ENCODE measurements at places on chromosomes 6 and 20.

GRCh38 chr20:63206878-63207277 is 9.1 kb downstream of the YTHDF1 start:
- DNase-seq = peak; percentile 71

- no peak for DNase-seq
These were observed 71.1 kb downstream of the KIF6 start for GRCh38 chr6:39654121-39654520.

- DNase-seq = no peak
These were observed 104.2 kb downstream of the PREX1 start for GRCh38 chr20:48723308-48724264.

- DNase-seq = no peak
These were observed 39.4 kb downstream of the CARMIL1 start for GRCh38 chr6:25318589-25318988.

GRCh38 chr20:5714261-5715041 is 35.8 kb upstream of the SHLD1 start:
- DNase-seq = peak; percentile 19

DNA sequence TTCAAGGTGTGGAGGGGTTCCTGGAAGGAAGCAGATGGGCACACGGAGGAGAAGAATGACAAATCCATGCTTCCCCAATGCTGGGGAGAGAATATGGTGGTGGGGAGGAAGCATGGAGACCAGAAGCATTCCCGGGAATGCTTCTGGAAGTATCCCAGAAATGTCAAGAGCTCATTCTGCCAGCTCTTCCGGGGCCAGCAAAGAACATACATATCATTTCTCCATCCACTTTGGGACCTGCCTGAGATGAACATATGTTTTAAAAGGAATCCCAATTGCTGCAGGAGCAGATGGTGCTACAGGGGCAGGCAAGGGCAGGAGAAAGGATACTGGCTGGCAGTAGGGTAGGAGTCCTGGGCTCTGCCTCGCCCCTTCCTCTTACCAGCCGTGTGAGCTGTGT is 37.9 kb upstream of the CCDC167 start:
- DNase-seq = no peak

GRCh38 chr6:68704485-68704884 is 69.4 kb downstream of the ADGRB3 start:
- DNase-seq = no peak

DNA sequence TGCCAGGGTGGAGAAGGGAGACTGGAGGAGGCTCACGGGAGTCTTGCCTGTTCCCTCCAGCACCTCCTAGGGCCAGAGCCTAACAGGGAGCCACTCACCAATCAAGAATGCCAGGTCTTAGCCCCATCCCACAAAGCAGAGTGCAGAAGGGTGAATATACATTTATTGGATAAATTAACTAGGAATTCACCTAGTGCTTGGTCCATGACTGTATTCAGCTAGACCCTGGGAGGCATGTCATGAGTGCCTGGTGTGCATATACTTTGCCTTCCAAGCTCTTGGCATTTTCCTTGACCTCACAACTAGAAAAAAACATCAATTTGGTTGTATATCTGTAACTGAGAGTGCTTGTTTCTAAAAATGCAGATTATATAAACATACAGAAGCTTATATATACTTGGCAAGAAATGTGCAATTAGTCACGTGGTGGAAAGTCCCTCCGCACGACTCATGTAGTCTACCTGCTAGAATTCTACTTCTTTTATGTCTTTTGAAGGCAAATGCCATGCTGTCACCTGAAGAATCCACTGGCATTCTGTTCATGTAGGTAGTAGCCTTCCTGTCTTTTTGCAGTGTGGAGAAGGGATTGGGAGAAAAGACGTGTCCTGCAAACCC is 991.0 kb downstream of the KIF16B start:
- DNase-seq = no peak

GRCh38 chr6:52098721-52099120 is 11.3 kb upstream of the PKHD1 start:
- no peak for DNase-seq

GRCh38 chr6:128515550-128516513 is 4.6 kb downstream of the PTPRK start:
- no peak for DNase-seq

DNA sequence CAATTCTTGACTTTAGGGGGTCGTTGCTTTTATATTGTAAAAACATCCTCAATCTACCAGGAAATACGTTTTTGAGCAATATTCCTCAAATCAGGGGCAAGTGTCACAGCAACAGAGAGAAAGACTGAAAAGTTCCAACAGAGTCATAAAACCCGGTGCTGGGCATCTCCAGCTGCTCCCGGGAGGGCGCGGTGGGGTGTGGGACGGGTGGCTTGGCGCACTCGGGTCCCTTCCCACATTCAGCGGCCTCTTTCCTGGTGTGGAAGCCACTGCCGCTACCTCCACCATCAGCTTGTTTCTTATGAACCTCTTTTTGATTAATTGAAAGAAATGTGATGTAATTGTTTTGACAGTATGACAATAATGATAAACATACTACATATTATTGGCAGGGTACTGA is 98.2 kb downstream of the IRF4 start:
- no peak for DNase-seq

DNA sequence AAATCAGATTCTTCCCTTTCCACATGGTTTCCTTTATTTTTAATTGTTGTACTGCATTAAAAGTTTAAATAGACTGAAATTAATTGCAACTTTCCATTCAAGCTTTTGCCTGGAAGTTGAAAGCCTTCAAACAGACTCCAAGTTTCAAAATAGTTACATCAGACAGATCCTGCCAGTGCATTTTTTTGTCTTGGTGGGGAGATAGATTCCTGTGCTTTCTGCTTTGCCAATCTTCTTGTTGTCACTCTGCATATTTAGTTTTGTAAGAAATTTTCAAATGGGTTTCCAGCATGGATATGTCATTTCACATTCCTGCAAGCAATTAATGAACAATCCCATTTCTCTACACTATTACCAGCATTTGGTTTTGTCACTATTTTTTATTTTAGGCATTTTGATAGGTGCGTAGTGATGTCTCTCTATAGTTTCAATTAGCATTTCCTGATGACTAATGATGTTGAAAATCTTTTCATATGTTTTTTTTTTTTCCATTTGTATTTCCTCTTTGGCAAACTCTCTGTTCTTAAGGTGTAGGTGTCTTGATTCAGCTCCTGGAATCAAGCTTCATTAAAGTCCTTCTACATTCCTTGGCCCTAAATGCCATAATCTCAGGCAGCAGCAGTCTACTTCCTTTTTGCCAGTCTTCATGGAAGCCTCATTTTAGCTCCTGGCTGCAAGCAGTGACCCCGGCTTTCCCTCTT is 40.5 kb downstream of the SCP2D1 start:
- DNase-seq = no peak

DNA sequence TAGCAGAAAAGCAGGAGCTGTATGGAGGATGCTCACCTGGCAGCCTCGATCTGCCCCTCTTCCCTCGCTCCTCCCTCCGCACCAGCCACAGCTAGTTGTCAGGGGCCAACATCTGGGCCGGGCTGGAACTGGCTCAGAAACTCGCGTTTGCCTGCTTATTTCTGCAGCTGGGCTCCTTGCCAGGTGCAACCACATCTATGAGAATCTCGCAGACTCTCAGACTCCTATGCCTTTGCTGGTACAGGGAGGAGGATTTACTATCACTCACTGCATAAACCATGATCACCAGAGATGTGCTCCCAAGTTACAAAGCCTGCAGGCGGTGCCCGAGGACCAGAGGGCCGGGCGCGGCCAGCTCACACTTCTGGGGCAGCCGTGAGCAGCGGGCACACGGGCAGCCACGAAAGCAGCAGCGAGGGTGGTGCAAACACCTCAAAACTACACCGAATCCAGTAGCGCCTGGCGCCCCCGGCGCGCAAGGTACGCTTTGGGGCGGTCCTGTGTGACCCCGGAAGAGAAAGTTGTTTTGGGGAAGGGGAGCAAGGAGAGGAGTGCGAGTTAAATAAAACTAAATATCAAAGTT is 577 bp upstream of the LRRC1 start:
- no peak for DNase-seq

- DNase-seq = no peak
These were observed 29.2 kb downstream of the TGM2 start for GRCh38 chr20:38135651-38136420.

GRCh38 chr6:25642667-25643328 is 9.2 kb upstream of the SCGN start:
- DNase-seq = no peak

GRCh38 chr6:29676981-29677601 is 3.9 kb downstream of the ZFP57 start:
- DNase-seq = peak; percentile 39

Data from kidney epithelial cell (primary cell).